NCI-H526 (cell line): ENCODE measurements at places on chromosomes 3 and 15.
A peak's percentile ranks its signal among the peaks of the same experiment; 100 is the strongest.

GRCh38 chr15:73959012-73959581 is 32.8 kb downstream of the LOXL1 start:
- DNase-seq: no peak

DNA sequence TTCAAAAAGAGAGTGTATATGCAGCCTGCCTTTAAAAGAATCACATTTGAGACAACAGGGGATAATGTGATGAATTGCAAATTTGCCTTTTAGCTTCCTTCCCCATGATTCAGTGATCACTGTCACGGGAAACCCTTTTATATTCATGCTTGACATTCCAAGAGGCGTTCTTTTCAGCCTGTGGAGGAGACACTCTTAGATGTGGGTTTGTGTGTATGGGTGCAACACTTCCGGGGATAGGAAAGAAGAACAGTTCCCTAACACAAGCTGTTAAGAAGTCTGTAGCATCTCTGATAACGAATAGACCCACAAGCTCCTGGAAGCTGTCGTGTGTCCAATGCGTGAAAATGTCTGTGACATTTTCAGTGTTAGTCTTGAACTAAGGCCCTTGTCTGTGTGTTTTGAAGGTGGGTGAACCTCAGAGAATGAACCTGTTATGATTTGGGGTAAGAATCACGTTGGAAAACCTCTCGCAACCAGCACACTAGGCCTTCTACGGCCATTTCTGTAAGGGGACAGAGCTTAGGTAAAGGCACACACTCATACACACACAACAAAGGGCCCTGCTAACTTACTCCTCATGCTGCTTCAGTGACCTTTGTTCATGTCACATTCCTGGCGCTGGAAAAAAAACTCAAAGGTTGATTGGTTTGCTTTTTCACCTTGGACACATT is 229.2 kb upstream of the ST8SIA2 start:
- peak; percentile 76 for DNase-seq

GRCh38 chr3:127141921-127142730 is 50.8 kb upstream of the PRR23E start:
- DNase-seq: peak; percentile 80

GRCh38 chr3:78494851-78495250 is 1272.9 kb downstream of the ROBO1 start:
- no peak for DNase-seq

DNA sequence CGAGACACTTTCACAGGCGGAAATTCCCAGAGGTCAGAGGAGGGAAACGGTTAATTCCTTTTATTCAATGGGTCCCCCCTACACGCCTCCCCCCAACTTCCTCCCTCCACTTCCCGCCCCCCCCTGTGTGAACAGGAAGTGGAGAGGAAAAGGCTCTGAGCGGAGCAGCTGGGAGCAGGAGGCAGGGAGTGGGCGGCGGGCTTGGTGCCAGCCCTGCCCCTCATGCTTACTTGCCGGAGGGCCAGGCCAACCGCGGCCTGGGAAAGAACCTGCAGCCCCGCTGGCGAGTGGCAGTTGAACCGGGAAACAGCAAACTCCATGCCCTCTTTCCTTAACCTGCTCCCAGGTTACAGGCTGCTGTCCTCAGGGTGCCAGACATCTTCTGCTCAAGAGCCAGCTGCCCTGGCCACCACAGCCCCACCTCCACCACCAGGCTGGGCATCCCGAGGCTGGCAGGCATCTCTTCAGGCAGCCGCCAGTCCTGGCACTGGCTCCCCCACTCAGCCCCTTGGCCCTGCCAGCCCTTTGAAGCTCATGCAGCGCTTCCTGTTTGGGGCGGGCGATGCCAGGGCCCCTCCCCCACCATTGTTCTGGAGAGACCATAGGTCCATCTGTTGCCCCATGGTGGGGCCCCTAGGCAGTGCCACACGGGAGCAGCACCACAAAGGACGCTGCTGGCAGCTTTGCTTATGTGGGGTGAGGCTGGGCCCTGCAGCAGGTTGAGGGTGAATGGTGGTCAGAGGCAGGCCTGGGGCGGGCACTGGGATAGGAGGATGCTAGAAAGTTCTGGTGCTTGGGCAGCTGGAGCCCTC is 12.9 kb downstream of the VPS18 start:
- DNase-seq: peak; percentile 32

- DNase-seq: no peak
These were observed 172.7 kb upstream of the LMCD1 start for GRCh38 chr3:8328967-8329366.

DNA sequence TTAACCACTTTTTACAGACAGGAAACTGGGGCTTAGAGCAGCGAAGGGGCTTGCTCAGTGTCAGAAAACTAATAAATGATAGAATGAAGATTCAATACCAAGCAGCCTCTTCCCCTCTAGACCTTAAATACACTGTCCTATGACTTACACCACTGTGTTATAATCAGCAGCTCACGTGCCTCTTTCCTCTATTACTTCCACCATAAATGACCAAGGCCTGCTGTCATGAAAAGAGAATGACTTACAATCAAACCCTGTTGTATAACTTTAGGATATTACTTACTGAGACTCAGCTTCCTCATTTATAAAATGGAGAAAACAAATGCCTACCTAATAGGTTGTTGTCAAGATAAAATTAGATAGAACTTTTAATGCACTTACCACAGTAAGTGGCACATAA is 11.6 kb downstream of the FMN1 start:
- no peak for DNase-seq

- DNase-seq: no peak
These were observed 332.7 kb downstream of the PDCD6IP start for GRCh38 chr3:34131091-34131490.

DNA sequence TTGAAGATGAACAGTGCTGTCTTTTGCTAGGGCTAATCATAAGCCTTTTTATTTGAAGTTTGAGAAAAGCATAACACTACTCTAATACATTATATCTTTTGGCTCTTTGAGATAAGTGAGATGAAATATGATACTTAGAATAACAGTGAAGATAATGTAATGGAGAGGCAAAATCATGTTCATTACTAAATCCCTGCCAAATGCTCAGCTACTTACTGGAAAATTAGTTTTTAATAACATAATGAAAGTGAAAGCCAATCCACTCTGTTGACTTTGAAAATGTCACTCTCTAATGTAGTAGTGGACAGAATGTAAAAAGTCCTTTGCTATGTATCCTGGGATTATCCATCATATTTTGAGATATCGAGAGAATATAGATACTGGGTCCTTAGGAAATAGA is 35.9 kb upstream of the MYH15 start:
- DNase-seq: no peak

DNA sequence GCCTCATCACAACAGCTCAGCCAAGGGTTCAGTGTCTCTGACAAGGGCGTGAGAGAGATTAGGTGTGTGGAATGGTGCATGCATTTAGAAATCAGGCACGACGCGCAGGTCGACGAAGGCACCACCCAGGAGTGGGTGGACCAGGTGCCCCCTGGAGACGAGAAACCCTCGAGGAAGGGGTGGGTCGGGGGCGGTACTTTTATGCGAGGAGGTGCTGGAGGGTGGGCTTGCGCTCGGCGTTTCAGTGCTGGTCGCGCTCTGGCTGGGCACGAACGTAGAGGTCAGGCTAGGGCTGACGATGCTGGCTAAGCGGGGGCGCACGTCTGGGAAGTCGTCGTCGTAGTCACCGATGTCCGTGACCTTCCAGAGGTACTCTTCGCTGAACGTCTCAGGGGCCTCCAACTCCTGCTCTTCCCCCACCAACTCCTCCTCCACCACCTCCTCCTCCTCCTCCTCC is 393 bp downstream of the ERICH6 start:
- no peak for DNase-seq

- DNase-seq: no peak
These were observed 107.3 kb upstream of the LPP start for GRCh38 chr3:188046561-188047211.

DNA sequence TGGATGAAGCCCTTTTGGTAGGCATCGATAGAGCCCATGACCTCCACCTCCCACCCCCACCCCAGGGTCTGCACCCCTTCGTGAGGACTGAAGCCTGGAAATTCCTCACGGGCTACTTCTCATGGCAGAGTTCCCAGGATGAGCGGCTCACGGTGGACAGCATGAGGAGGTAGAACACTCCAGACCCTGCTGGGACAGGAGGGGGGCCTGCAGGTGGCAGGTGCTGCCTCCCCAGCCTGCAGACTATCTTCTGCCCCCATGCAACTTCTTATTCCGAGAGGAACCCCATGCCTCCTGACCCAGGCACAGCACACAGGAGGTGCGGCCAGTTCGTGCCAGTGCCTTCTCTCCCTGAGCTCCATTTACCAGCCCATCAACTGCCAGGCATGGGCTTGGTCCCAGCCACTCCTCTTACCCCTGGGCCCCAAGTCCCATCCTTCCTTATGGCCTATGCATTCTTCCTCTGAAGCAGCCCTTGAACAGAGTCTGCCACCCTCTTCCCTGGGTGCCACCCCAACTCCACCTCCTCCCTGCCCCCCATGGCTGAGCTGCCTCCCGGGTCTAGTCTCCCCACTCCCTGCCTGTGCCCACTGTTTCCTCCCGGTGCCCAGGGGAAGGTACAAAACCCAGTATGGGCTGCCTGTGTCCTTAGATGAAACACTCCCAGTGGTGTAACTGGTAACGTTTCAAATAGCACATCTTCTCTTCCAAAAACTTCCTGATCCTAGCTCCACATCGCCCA is 8.4 kb downstream of the TBC1D21 start:
- no peak for DNase-seq

DNA sequence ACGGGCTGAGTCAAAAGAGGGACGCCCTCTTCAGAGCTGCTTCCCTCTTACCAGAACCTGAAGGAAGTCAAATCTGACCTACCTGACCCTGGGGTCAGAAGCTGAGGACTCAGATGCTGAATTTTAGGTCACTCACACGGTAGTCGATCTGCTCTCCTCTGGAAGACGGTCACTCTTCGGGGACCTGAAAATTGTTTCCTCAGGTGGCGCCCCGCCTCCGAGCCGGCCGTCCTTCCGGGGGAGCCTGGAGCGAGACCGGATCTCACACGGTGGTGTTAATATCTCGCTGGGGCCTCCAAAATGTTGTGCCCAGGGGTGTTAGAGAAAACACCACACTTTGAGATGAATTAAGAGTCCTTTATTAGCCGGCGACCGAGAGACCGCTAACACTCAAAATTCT is 737.2 kb downstream of the SI start:
- no peak for DNase-seq

- DNase-seq: peak; percentile 76
These were observed 580.4 kb upstream of the TBL1XR1 start for GRCh38 chr3:177777699-177778098.

DNA sequence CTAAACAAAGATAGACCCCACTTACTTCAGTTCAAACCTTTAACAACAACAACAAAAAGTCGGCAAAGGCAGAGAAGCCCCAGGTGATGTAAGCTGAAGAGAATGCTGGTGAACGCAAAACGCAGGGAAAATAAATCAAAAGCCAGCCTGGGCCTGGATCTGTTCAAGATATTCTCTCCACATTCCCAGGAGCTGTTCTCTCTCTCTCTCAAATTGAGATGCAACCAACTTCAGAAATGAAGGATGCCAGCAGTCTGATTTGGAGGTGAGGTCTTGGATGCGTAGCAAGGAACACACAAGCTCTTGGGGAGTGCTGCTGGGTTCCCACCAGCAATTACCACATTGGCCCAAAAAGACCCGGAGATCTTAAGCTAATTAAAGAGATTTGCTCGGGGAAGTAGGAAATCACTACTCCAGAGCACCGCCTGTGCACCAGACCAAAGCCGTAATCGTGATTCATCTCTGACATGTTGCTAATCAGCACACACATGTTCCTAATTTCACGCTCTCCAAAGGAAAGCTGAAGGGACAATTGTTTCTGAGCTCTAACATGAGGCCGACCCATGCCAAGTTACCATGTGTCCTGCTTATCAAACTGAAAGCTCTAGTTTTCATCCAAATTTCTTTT is 37.1 kb downstream of the IL17RD start:
- no peak for DNase-seq

DNA sequence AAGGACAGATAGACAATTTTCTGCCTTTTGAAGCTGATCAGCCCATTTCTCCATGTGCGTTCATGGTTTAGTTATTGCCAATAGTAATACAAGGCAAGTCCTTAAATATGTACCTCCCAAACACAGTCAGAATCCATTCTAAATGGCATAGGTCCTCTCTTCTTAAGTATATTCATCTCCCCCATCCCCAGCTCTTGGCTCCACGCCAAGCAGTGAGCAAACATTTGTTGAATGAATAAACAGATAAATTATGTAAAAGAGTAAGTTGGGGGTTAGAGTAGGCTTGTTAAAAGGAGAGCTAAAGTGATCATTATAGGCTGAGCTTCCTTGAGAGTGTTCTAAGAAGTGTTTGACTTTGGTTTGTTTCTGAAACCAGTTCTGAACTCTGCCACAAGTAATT is 241.3 kb downstream of the ITPR1 start:
- DNase-seq: peak; percentile 74

DNA sequence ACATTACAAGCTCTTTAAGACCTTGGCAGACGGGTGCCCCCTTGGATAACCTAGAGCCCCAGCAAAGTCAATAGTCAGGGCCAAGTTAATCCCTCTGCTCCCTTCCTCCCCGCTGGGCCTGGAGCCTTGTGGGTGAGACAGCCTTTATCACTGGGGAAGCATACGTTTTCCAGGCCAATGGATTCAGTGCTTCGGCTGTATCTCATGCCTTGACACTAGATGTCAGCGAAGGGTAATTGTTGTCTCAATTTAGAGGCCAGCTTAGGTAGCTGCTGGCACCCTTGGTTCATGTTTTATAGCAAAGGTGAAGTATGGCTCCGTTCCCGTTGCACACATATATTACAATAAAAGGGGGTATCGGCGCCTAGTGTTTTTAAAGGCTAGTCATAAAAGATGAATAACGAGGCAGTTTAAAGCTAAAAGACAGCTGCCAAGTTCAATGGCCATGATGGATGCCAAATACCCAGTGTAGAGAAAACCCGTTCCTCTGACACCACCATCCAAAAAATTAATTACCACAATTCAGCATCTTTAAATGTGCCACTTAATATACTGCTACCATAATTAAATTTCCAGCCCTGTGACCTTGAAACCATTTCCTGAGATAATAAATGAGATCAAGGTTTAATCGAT is 52.3 kb upstream of the BNIP2 start:
- peak; percentile 80 for DNase-seq

- peak; percentile 21 for DNase-seq
These were observed 891.5 kb downstream of the ROBO2 start for GRCh38 chr3:77931255-77932009.

DNA sequence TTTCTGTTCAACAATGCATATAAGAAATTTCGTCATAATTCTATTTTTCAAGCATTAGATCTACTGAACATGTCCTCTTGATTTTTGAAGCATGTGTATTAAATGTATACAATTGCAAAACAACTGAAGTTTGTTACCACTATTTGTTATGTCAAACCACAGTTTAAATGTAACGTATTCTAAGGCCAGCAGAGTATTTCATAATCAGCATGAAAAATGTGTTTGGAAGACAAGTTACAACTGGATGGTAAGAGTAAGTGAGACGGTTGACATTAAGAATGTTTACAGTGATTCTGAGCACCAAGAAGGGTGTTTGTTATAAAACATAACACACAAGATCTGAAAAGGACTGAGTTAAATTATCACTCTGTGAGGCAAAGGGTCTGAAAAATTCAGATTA is 738.4 kb downstream of the PLOD2 start:
- DNase-seq: no peak

GRCh38 chr3:117201901-117202774 is 492.6 kb downstream of the TUSC7 start:
- DNase-seq: no peak

- peak; percentile 25 for DNase-seq
These were observed 566 bp downstream of the HMCES start for GRCh38 chr3:129278966-129279906.

GRCh38 chr3:114615523-114616085 is 321.8 kb downstream of the TIGIT start:
- no peak for DNase-seq

- no peak for DNase-seq
These were observed 83.6 kb downstream of the AKAP13 start for GRCh38 chr15:85463976-85464375.

GRCh38 chr15:37031198-37031597 is 69.2 kb downstream of the MEIS2 start:
- no peak for DNase-seq
